Heart left ventricle (tissue), 16 donors: ENCODE measurements at places on chromosomes 2 and 18. TPM values are rescaled to one million over a fixed set of nuclear protein-coding genes. Genes with fewer than 3 reads are reported as not detected.

Gene SH3YL1
- polyA plus RNA-seq, result 7.1 TPM

GRCh38 chr2:228575897-228576296, 394.4 kb upstream of the SPHKAP start:
- no peak for DNase-seq

DNA sequence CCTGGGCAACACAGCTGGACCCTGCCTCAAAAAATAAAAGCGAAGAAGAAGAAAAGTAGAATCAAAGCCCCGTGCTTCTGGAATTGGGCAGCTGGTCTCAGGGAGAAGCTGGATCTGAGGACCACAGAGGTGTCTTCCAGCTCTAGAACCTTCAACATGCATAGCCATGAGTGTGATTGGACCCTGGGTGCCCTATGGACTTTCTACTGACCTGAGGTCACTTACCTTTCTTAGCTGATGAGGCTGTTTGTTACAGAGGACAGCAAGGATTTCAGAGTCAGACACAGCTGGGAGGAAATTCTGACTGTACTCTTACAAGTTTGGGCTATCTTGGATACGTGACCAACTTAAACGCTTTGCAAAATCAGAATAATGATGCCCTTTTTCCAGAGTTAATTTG, 82.4 kb upstream of the GATA6 start:
- no peak for DNase-seq

DNA sequence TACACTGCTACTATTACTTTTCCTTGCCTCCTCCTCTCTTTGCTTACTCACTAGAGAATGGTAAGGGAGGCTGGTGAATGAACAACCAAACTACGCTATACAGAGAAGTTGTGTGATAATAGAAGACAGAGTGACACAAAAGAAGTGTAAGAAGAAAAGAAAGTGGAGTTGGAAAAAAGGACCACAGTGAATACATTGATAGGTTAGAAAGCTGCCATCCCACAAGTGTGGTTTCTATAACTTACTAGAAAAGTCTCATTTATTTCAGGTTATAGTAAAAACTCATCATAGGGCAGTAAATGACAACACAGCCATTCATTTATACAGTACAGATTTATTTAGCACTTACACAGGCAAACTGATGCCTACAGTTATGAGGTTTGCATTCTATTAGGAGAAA, 77.3 kb downstream of the TTC21B start:
- no peak for DNase-seq

- no peak for DNase-seq
Measured at GRCh38 chr2:232839411-232840079, 30.5 kb upstream of the SNORC start.

GRCh38 chr18:30639361-30639760, 403.2 kb downstream of the DSC3 start:
- DNase-seq, result no peak

Gene TOGARAM2
- polyA plus RNA-seq, result 5.5 TPM

Gene SIGLEC15
- polyA plus RNA-seq, result 0.10 TPM

GRCh38 chr2:64837925-64838641, 151.1 kb upstream of the SLC1A4 start:
- DNase-seq, result peak; percentile 32

- no peak for DNase-seq
Measured at GRCh38 chr2:116719836-116720235, 1094.7 kb upstream of the DDX18 start.

Gene GREB1L
- polyA plus RNA-seq, result 4.0 TPM

DNA sequence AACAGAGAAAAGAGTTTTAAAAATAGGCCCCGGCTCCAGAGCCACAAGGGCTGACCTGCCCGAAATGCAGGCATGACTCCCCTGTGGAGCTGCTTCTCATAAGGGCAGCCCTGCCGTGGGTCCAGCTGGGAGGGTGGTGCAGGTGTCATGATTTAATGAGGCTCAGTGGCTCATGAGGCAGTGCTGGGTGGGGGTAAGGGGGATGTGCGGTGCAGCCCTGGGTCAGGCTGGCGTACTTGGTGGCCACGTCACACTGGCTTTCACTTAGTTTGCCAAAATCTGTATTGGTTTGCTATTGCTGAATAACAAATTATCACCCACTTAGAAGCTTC, 33.6 kb downstream of the HJURP start:
- no peak for DNase-seq

GRCh38 chr18:74436158-74436769, 20.8 kb downstream of the DIPK1C start:
- DNase-seq, result peak; percentile 32

- DNase-seq, result no peak
Measured at GRCh38 chr2:235749121-235749770, 255.4 kb downstream of the AGAP1 start.

GRCh38 chr2:208294482-208295024, 28.5 kb downstream of the PIKFYVE start:
- no peak for DNase-seq

DNA sequence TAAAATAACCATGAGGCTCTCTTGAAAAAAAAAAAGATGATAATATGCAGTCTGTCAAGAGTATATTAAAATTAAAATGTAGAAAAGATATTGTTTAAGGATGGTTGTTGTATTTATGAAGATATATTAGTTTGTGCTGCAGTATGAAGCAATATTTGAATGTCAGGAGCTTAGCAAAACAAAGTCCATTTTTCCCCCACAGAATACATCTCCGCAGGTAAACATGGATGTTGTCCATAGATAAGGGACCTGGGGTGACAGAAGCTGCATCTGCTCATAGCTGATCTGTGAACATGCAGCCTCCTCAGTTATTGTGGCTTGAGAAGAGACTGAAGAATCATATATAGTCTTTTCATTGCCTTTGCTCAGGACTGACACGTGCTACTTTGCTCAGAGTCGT, 366.1 kb upstream of the MMADHC start:
- no peak for DNase-seq

Gene ANKRD44
- 2.5 TPM for polyA plus RNA-seq

Gene SPEG
- 92.2 TPM for polyA plus RNA-seq

Gene B4GALT6
- polyA plus RNA-seq, result 1.7 TPM

DNA sequence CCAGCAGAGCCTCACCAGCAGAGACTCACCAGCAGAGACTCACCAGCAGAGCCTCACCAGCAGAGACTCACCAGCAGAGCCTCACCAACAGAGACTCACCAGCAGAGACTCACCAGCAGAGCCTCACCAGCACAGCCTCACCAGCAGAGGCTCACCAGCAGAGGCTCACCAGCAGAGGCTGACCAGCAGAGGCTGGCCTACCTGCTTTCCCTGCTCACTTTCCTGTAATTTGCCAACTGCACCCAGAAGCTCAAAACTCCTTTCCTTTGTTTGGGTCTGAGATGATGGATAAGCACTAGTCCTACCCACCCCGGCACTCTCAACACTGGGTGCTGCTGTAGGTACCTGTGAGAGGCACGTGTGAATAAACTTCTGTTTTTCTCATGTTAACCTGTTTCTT, 36.4 kb upstream of the PXDN start:
- no peak for DNase-seq

DNA sequence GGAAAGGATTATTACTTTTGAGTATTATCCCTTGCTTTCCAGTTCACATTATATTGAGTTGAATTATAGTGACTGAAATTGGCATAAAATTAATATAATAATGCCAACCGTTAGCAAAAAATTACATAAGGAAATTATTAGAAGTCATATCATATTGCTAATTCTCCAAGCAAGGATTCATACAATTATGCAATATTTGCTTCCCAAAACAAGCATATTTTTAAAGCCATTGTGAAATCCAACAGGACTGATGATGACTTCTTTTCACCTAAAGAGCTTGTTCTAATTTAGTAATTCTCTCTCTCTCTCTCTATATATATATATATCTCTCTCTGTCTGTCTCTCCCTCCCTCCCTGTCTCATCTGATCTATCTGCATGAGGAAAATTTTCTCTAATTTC, 283.5 kb downstream of the DSEL start:
- no peak for DNase-seq

GRCh38 chr2:168192839-168193616, 54.4 kb downstream of the STK39 start:
- no peak for DNase-seq

GRCh38 chr2:98558852-98559530, 49.3 kb downstream of the COA5 start:
- DNase-seq, result no peak

DNA sequence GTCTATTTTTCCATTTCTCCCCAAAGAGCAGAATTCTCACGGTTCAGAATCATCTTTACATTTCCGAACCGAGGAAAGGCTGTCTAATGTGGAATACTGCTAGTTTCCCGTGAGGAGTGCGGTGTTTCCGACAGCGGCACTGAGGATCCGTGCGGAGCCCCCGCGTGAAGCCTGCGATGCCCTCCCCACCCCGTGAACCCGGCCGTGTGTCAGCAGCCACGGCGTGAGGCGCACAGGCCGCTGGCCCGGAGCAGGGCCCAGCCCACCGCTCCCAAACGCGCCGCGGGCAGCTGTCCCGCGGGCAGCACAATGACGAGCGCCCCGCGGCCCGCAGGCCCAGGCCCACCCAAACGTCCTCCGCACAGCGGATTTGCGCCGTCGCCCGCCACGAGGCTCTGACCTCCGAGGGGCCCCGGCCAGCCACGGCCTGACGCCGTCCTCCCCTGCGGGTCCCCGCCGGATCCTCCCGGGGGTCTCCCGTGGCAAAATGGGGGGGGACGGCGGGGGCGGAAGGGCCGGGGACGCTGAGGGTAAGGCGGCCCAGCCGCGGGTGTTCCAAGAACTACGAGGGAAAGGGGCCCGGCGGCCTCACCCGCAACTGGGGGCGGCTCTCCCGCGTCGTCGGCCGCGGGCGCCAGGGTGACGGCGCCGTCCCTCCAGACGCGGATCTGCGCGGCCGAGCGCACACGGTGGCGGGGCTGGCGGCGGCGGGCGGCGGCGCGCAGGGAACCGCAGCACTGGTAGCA, 796 bp downstream of the SPIRE1 start:
- DNase-seq, result peak; percentile 48

Gene CRACDL
- polyA plus RNA-seq, result 1.7 TPM

Gene SNTG2
- 0.19 TPM for polyA plus RNA-seq

DNA sequence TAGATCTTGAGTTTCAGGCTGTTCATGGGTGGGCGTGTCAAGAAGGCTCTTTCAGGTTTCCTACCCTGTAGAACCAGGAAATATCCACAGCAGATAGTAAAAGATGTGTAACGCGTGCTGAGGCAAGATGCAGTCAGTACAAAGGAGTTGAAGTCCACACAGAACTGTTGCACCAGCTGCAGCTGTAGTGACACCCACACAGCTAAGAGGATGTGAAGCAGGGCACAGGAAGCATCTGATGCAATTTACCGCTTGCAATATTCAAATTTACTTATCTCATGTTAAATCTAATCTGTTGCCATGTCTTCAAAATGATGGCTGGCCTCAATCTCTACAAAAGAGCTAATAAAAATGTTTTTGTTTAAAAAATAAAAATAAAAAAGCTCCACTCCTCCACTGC, 132.8 kb downstream of the ARHGAP15 start:
- no peak for DNase-seq

GRCh38 chr2:193695367-193695766, 1500.6 kb upstream of the TMEFF2 start:
- no peak for DNase-seq

Gene FAM228A
- polyA plus RNA-seq, result 0.29 TPM

DNA sequence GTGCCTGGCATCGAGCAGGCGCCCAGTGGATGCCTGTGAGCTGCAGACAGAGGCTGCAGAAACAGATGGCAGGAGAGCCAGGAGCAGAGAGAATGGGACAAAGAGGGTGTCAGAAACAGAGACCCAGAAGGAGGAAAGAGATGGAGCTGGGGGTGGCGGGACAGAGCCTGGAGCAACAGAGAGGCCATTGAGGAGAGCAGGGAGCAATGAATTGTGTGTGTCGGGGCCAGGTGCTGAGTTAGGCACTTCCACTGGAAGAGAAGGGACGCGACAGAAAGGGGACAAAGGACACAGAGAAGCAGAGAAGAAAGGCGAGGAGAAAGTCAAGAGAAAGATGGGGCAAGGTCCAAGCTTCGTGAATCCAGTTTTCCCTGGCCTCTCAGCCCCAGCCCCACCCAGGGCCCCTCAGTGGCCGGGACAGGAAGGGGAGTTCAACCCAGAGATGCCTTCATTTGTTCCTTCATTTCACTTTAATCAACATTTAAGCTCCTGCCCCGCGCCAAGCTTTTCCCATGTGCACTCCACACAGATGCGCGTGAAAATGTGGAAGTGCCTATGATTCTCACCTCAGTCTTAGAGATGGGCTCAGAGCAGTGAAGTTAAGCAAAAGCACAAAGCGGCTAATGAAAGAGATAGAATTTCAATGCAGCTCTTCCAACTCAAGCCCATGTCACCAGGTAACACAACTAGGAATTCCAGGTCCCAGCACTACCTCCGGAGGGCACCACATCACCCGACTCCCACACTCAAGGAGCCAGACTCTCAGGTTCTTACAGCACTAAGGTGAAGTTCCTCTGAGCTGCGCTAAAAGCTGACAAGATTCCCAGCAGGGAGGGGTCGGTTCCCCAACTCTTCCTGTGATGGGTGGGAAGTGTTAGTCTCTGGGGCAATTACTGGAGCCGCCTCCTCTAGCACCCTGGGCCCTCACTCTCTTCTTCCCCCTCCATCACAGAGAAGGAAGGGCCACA, 55.1 kb downstream of the TNS1 start:
- DNase-seq, result no peak

- peak; percentile 53 for DNase-seq
Measured at GRCh38 chr2:19955544-19956422, 34.1 kb downstream of the WDR35 start.
